ENCODE measurements at places on chromosomes 16 and 17. TPM values are rescaled to one million over a fixed set of nuclear protein-coding genes. Genes with fewer than 3 reads are reported as not detected.

DNA sequence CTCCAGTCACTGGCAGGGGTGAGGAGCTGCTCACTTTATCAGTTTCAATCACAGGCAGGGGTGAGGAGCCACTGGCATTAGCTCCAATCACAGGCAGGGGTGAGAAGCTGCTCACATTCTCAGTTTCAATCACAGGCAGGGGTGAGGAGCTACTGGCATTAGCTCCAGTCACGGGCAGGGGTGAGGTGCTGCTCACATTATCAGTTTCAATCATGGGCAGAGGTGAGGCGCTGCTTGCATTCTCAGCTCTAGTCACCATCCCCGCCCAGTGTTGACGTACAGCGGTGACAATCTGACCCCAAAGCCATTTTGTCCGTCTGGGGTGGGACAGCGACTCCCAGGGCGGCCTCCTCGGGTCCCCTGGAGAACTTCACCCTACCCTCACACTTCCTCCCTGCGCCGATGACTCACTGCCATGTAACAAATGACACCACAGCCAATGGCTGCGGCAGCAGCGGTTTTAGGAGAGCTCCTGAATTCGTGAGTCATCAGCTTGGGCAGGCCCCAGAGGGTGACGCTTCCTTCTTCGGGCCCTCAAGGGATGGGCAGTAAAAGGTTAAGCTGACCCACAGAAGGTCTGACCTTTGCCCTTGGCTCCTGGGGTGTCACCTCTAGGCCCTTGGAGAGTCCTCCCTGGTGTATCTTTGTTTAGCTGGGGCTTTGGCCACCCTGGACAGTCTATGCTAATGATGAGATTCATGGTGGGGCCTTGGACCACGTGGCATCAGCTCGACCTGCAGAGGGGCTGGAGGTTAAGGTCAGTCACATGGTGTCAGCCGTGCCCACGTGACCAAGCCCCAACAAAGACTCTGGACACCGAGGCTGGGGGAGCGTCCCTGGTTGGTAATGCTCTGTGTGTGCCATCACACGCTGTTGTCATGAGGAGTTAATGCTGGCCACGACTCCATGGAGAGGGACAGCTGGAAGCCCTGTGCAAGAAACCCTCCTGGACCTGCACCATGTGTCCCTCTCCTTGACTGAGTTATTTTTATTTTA is 171.7 kb downstream of the C16orf95 start:
- H3K27ac ChIP-seq, result no peak overlapping the region
- H3K4me3 ChIP-seq, result no peak overlapping the region
- H3K36me3 ChIP-seq, result no peaks in the 10 kb centered on the region
- no peaks in the 10 kb centered on the region for H3K27me3 ChIP-seq

GRCh38 chr16:59684911-59685310 is 950.8 kb upstream of the GOT2 start:
- H3K36me3 ChIP-seq, result no peaks in the 10 kb centered on the region
- H3K27me3 ChIP-seq, result no peaks in the 10 kb centered on the region
- no peak for DNase-seq
- H3K4me1 ChIP-seq, result no peaks in the 10 kb centered on the region
- H3K4me3 ChIP-seq, result no peak overlapping the region

DNA sequence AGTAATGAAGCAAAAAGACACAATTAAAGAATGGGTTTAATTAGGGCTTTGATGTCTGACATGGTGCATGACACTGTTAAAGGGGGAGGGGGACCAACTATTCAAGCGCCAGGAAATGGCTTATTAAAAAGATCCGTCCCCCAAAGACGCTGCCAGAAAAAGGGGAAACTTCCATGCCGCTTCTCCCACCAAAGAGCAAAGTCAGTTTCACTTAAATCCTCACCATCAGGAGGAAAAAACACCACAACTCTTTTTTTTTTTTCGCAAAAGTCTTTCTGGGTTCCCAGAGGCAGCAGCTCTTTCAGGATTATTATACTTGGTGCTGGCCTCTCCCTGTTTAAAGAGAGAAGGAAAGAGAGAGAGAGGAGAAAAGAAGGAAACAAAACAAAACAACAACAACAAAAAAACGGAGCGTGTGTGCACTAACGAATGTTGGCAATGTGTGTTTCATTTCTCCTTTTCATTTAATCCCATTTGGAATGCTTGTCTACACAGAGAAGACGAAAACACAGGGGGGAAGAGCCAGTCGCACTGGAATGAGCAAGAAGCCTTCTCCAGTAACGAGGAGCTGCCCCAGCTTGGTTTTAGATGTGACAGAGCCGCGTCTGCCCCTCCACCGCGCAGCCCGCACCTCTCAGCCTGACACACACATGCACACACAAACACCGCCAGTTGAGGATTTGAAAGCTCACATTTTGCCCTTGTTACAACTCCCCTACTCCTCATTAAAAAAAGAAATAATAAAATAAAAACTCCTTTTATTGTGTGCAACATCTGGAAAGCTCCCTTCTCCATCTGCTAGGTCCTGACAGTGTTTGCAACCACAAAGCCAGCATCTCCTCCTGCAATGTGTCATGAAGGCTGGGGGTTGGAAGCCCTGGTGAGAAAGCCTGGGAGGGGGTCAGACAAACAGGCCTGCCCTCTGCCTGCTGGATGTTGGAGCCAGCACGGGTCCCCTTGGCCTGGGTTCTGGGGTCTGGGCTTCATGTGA is 32.7 kb upstream of the AXIN2 start:
- DNase-seq, result no peak
- no peak overlapping the region for H3K27ac ChIP-seq
- H3K36me3 ChIP-seq, result no peaks in the 10 kb centered on the region
- H3K27me3 ChIP-seq, result no peaks in the 10 kb centered on the region
- no peak overlapping the region for H3K4me3 ChIP-seq
- H3K4me1 ChIP-seq, result no peaks in the 10 kb centered on the region

DNA sequence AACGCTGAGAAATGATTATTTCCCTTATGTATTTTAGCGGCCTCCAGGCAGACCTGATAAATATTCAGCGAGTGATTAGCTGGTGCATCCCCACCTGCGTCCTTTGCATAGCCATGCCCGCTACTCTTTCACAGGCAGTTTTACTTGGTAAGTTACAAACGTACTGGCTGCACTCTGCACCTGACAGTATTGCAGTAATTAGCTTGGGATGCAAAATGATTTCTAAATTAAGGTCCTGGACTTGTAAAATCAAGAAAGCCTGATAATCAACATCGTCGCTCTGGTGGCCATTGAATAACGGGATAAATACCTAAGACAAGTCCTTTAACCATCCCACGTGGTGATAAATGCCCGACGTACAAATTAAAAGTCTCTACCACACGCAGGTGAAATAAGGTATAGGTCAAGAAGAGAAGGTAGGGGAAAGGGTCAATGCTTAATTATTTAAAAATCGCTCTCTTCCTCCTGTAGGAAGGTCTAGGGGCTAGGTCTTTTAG is 998 bp upstream of the PRKCA start:
- DNase-seq, result no peak
- no peak overlapping the region for H3K27ac ChIP-seq
- H3K27me3 ChIP-seq, result no peaks in the 10 kb centered on the region
- H3K4me3 ChIP-seq, result peak overlapping the region; percentile 72
- H3K36me3 ChIP-seq, result no peaks in the 10 kb centered on the region

DNA sequence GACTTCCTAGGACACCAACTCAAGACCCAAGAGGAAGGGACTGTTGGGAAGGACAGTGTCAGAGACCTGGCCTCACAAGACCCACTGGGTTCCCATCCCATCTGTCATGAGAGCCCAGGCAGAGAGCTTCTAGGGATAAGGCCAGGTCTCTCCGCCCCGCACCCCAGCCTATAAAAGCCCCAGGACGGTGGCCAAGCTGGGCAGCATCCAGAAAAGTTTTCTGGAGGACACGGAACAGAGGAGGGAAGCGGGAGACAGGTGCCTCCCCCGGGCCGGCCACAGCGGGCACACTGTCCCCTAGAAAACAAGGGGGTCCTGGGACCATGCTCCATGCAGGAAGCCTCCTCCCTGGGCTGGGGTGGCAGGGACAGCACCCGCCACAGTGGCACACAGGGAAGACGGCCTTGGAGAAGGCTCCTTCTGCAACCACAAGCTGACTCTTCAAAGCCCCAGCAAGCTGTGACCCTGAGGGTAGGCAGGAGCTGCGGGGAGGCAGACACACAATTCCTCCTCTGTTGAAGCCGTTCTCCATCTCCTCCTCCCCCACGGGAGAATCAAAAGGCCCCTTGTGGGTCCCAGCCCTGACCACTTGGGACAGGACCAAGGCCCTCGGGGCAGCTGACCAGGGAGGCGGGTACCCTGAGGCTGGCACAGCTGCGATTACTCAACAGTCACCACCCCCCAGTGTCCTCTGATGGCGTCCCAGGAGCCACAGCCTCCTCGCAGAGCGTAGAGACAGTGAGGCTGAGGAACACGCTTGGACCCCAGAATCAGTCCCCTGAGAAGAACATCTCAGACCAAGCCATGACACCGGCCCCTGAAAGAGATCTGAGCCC is 26.1 kb downstream of the TRPV3 start:
- H3K27ac ChIP-seq, result peak overlapping the region; percentile 39
- DNase-seq, result peak; percentile 45
- no peaks in the 10 kb centered on the region for H3K4me1 ChIP-seq
- H3K27me3 ChIP-seq, result no peaks in the 10 kb centered on the region

DNA sequence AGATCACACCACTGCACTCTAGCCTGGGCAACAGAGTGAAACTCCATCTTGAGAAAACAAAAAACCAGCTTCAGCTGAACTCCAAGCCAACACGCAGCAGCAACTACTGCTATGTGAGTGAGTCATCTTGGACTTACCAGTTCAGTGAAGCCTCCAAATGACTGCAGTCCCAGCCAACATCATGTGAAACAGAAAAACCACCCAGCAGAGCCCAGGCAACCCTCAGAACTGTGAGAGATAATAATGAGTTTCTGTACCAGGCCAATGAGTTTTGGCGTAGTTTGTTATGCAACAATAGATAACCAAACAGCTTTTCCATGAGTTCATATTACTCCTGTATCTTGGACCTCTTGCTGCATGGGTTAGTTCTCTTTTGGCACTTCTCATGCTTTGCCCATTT is 23.3 kb downstream of the PHF12 start:
- no peak overlapping the region for H3K4me3 ChIP-seq
- no peaks in the 10 kb centered on the region for H3K27me3 ChIP-seq
- no peaks in the 10 kb centered on the region for H3K36me3 ChIP-seq

GRCh38 chr16:66182592-66182991 is 183.9 kb upstream of the CDH5 start:
- no peak overlapping the region for H3K4me3 ChIP-seq
- no peaks in the 10 kb centered on the region for H3K27me3 ChIP-seq
- no peak for DNase-seq
- no peaks in the 10 kb centered on the region for H3K4me1 ChIP-seq

DNA sequence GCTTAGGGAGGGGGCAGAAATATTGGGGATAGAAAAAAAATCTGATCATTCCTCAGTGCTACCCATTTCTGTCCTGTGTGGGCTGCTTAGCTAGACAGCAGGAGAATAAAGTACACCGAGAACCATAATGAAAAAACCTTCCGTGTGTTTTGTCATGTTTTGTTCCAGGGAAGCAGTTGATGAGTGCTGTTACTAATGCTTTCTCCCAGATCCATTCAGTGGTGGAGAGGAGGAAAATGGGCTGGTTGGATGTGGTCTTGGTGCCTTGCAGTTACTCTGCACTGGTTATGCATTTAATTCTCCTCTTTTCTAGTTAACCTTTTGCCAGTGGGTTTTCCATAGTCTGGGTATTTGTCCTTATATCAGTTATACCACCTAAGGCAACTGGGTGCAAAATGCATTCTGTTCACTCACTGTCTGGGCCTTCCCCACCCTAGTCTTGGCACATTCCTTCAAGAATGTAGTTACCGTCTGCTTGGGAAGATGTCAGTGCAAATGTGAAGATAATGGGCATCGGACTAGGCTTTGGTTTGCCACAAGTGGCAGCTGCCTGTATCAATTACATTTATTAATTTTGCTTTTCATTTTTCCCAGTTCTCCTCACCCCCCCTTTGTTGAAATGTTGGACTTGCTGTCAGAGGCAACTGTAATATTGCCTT is 9.3 kb upstream of the TBKBP1 start:
- no peak overlapping the region for H3K27ac ChIP-seq
- peaks cover 3% of the 10 kb centered on the region for H3K36me3 ChIP-seq
- no peak overlapping the region for H3K4me3 ChIP-seq
- no peaks in the 10 kb centered on the region for H3K4me1 ChIP-seq
- no peaks in the 10 kb centered on the region for H3K27me3 ChIP-seq

- H3K27me3 ChIP-seq, result no peaks in the 10 kb centered on the region
- DNase-seq, result no peak
- no peak overlapping the region for H3K27ac ChIP-seq
- no peak overlapping the region for H3K4me3 ChIP-seq
- H3K36me3 ChIP-seq, result no peaks in the 10 kb centered on the region
These were observed 154.8 kb upstream of the WSCD1 start for GRCh38 chr17:5915337-5915736.

DNA sequence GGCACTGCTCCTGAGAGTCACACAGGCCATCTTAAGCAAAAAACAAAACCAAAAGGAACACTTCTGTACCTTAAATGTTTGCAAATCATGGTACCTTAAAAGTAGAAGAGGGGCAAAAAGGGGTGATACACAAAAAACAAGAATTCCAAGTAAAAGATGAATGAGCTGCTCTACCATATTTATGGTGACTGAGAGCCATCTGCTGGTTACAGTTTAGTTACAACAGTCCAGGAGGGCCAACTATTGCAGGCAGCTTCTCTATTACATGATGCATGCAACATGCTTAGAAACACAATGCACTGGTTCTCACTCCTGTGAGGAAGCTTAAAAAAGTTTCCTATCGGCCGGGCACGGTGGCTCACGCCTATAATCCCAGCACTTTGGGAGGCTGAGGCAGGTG is 53.5 kb downstream of the STX8 start:
- no peaks in the 10 kb centered on the region for H3K4me1 ChIP-seq
- H3K27me3 ChIP-seq, result no peaks in the 10 kb centered on the region
- H3K27ac ChIP-seq, result no peak overlapping the region
- H3K36me3 ChIP-seq, result no peaks in the 10 kb centered on the region
- DNase-seq, result no peak
- no peak overlapping the region for H3K4me3 ChIP-seq

GRCh38 chr17:79294459-79295071 is 219.9 kb downstream of the ENGASE start:
- DNase-seq, result peak; percentile 71
- H3K27me3 ChIP-seq, result peaks cover 5% of the 10 kb centered on the region
- no peak overlapping the region for H3K4me3 ChIP-seq
- H3K36me3 ChIP-seq, result no peaks in the 10 kb centered on the region
- H3K4me1 ChIP-seq, result no peaks in the 10 kb centered on the region

- peaks cover 5% of the 10 kb centered on the region for H3K4me1 ChIP-seq
- H3K27ac ChIP-seq, result no peak overlapping the region
- no peak overlapping the region for H3K4me3 ChIP-seq
- DNase-seq, result no peak
- H3K27me3 ChIP-seq, result no peaks in the 10 kb centered on the region
These were observed 51.4 kb upstream of the ARHGAP44 start for GRCh38 chr17:12737740-12738469.

- no peaks in the 10 kb centered on the region for H3K4me1 ChIP-seq
- no peak overlapping the region for H3K27ac ChIP-seq
- no peak for DNase-seq
- H3K4me3 ChIP-seq, result no peak overlapping the region
- H3K27me3 ChIP-seq, result no peaks in the 10 kb centered on the region
These were observed 25.8 kb upstream of the ABCC3 start for GRCh38 chr17:50608700-50609379.

The CACNG5 gene
- total RNA-seq, result 0.28 TPM

The ALDOC gene
- 2.3 TPM for total RNA-seq

The XAF1 gene
- total RNA-seq, result 1.7 TPM

The VMO1 gene
- 1.7 TPM for total RNA-seq

The ATP2C2 gene
- total RNA-seq, result 0.85 TPM

The KRT12 gene
- total RNA-seq, result not detected

The LGALS9 gene
- 16.4 TPM for total RNA-seq

The KCNJ18 gene
- total RNA-seq, result not detected

The ABCC6 gene
- total RNA-seq, result 20.2 TPM

The HBA2 gene
- total RNA-seq, result 39.5 TPM

The SDR42E1 gene
- 4.5 TPM for total RNA-seq

The CA7 gene
- not detected for total RNA-seq

The TCAP gene
- total RNA-seq, result 0.29 TPM

The KRTAP9-4 gene
- total RNA-seq, result not detected

All from pancreas (tissue), 10 donors.